ENCODE measurements at places on chromosomes 7 and 10. TPM values are rescaled to one million over a fixed set of nuclear protein-coding genes. Genes with fewer than 3 reads are reported as not detected.
A peak's percentile ranks its signal among the peaks of the same experiment; 100 is the strongest.

DNA sequence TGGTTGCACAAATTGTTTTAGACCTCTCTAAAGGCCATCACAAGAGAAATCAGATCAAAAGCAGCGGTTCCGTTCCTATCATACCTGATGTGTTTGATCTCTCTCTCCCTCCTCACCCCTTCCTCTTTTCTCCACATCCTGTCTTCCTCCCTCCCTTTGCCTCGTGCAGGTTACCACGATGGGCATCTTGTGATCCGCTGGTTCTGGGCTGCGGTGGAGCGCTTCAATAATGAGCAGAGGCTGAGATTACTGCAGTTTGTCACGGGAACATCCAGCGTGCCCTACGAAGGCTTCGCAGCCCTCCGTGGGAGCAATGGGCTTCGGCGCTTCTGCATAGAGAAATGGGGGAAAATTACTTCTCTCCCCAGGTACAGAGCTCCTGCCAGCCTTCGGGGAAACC is 28.5 kb upstream of the STK17A start:
- no peak overlapping the region for H3K4me3 ChIP-seq
- H3K4me1 ChIP-seq: no peaks in the 10 kb centered on the region
- no peak for DNase-seq
- H3K27ac ChIP-seq: no peak overlapping the region

- no peak for DNase-seq
- H3K27ac ChIP-seq: no peak overlapping the region
- H3K4me1 ChIP-seq: peaks cover 6% of the 10 kb centered on the region
- H3K4me3 ChIP-seq: no peak overlapping the region
- peaks cover 8% of the 10 kb centered on the region for H3K36me3 ChIP-seq
- peaks cover 22% of the 10 kb centered on the region for H3K27me3 ChIP-seq
Observed at GRCh38 chr7:44307301-44307900, 18.0 kb downstream of the CAMK2B start.

DNA sequence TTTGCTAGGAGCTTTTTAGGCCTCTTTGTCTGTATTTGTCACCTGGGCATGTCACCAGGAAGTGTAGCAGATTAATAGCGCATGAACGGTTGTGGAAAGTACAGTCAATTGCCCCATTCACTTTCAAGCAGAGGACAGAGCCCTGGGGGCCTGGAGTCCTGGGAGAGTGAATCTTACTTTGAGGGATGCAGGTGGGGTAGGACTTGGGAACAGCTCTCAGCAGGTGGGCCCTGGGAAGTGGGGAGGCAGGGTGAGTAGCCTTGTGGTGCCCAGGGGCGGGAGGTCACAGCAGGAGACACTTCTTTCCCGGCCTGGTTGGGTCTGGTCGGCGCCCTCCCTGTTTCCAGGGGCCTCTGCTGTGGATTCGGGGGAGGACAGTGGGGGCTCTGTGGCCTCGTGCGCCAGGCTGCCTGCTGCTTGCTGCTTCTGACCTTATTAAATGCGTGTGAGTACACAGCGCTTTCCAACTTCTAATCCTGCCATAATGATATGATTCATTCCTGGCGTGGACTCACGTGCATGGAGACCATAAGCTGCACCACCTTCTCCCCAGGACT is 51.6 kb upstream of the AQP1 start:
- no peaks in the 10 kb centered on the region for H3K4me1 ChIP-seq
- DNase-seq: no peak
- no peak overlapping the region for H3K27ac ChIP-seq
- no peak overlapping the region for H3K4me3 ChIP-seq
- H3K36me3 ChIP-seq: no peaks in the 10 kb centered on the region

- H3K4me3 ChIP-seq: no peak overlapping the region
- H3K36me3 ChIP-seq: no peaks in the 10 kb centered on the region
- no peak for DNase-seq
Observed at GRCh38 chr7:42606193-42606905, 305.5 kb downstream of the C7orf25 start.

- H3K4me1 ChIP-seq: peaks cover 16% of the 10 kb centered on the region
- peak overlapping the region; percentile 29 for H3K4me3 ChIP-seq
- peak overlapping the region; percentile 83 for H3K27ac ChIP-seq
- peaks cover 10% of the 10 kb centered on the region for H3K36me3 ChIP-seq
- no peak for DNase-seq
Observed at GRCh38 chr7:36736090-36736898, 12.0 kb upstream of the AOAH start.

The EPHA1 gene
- polyA plus RNA-seq: not detected

The KAZALD1 gene
- not detected for polyA plus RNA-seq
